Skeletal muscle cell (primary cell): ENCODE measurements at places on chromosomes 16 and 17.

DNA sequence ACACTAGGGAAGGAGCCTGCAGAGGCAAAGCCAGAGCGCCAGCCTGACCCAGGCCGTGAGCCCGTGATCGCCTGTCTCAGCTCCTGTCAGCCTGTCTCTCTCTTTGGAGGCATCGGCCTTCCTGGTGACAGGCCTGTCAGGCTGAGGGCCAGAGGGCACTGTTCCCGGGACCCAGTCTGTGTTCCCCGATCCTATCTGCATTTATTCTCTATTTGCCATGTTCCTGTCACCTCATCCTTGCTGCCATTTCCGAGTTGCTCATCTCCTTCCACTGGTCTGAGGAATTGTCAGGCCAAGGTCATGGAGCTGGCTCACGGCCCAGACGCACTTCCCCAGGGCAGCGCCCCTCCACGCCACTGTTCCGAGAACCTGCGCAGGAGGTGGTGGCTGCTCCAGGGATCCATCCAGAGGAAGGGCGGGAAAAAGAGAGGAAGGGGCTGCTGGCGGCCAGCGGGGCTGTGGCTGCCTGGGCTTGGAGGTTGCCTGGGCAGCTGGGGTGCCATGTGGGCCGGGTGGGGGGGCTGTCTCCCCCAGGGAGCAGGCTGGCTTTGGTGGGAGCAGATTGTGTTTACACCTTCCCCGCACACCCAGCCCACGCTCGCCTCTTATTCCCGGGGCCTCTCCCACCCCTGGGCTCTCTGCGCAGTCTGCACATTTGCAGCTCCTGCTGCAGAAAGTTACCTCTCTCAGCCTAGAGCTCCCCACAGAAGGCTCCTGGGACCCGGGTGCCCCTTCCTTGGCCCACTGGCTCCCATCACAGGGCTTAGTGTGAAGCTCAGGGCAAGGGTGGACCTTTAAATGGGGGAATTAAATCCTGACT, 4.9 kb downstream of the PRCD start:
- no peak for DNase-seq

- DNase-seq: no peak
Measured at GRCh38 chr17:14098246-14098645, 28.9 kb downstream of the COX10 start.

GRCh38 chr16:57264950-57265371, 19.5 kb downstream of the PLLP start:
- DNase-seq: no peak

DNA sequence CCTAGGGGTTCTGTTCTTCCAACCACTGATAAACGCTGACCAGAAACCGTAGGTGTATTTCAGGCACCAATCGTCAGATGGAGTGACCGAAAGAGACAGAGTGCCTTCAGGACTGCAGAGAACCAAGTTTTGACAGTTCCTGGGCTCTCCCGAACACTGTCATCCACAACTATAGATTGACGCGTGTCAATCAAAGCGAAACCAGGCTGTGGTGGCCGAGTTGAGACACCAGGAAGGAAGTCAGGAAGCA, 11.9 kb upstream of the AURKB start:
- no peak for DNase-seq

GRCh38 chr17:27905447-27906225, 12.5 kb upstream of the LYRM9 start:
- DNase-seq: no peak

DNA sequence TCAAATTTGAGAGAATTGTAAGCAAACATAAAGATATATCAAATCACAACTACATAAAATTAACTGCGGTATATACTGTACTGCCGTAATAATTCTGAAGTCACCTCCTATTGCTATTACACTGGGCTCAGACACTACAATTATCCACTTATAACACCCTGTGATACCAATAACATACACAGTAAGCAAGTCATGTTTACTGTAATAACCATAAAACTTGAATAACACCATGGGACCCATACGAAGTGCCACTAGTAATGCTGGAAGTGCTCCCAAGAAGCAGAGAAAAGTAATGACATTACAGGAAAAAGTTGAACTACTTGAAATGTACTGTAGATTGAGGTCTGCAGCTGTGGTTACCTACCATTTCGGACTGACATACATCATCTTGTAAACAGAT, 24.0 kb downstream of the CMC2 start:
- no peak for DNase-seq
